ENCODE measurements at places on chromosomes 16 and 17.
A peak's percentile ranks its signal among the peaks of the same experiment; 100 is the strongest.

GRCh38 chr17:29048440-29049368 lies 5.8 kb downstream of the PIPOX start:
- DNase-seq, result no peak

- DNase-seq, result no peak
Measured at GRCh38 chr16:58306327-58306726, 11.5 kb upstream of the PRSS54 start.

DNA sequence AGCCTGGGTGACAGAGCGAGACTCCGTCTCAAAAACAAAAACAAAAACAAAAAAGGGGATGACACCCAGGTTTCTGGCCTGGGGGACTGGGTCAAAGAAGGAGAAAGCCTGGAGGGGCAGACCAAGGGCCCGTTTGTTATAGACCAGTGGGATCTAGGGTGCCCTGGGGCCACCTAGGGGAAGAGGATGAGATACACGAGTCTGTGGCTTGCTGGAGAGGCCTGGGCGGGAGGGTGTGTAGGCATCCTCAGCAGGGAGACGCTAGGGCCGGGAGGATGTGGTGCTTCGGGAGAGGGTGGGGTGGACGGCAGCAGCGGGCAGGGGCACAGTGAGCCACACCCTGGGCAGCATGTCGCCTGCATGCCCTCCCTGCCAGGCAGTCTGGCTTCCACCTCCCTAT lies 17.1 kb upstream of the CRK start:
- DNase-seq, result no peak

GRCh38 chr17:33205552-33205951 lies 87.5 kb downstream of the ASIC2 start:
- no peak for DNase-seq

- DNase-seq, result peak; percentile 29
Measured at GRCh38 chr17:45224671-45225050, 3.0 kb downstream of the FMNL1 start.

DNA sequence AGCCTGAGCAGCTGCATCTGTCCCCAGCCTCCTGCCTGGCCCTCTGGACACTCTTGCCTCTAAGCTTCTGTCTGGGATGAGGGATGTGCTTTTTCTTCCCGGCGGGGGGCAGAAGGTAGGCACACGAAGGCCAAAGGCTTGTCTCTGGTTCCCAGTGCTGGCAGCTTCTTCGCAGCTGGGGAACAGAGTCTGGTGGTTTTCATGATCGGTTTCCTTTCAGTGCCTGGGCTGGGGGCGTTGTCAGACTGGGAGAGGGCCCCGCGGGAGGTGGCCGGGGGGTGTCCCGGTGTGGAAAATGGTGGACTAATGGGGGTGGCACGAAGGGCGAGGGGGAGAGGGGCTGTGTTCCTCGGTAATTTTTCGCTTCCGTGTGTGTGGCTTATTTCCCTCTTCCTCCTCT lies 988 bp downstream of the RAP1GAP2 start:
- DNase-seq, result no peak

DNA sequence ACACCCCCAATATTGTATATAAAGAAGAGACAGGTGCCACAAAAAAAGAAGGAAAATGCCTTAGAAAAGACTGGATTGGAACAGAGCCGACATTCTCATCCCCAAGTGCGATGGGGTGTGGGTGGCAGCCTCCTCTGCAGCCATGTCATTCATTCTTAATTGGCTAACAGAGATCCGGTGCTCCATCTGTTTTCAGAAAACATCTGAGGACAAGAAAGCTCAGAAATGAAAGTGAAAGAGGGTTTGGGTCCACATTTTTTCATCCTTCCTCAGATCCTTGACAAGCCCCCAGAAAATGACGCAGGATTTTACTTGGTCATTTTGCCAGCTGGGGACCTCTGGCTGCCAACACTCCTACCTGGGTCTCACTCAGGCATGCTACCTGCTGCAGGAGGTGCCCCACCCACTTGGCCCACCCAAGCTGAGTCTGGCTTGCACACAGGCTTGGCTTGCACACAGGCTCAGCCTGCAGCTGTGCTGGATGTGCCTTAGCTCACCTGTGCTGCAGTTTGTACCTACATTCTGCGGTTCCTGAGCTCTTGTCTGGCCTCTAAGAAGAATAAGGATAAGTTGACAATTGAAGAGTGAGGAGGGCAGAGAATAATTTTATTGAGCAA lies 21.9 kb downstream of the KIF2B start:
- DNase-seq, result no peak

DNA sequence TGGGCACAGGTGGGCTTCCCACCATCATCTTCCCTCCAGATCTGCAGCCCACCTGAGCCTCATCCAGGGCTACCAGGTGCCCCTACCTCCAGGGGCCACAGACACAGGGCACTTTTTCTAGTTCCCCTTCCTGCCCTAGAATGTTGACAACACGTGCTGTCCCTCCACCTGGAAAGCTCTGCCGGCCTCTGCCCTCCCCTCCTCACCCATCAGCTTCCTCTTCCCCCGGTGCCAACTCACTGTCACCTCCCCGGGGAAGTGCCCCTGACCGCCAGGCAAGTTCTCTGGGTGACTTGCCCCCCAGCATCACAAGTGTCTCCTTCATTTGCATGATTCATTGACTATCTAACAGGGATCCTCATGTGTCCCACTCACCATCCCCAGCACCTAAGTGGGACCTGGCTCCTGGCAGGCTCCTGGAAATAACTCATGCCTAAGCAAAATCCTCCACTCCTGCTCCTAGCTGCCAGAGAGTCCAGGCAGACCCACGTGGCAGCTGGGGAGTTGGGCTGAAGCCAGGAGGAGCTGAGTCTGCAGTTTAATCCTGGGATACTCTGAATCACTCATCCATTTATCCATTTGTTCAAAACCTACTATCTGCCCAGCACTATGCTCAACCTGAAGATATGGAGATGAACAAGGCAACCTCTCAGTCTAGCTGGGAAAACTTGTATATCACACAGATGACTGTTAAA lies 304.4 kb downstream of the FOXL1 start:
- no peak for DNase-seq

DNA sequence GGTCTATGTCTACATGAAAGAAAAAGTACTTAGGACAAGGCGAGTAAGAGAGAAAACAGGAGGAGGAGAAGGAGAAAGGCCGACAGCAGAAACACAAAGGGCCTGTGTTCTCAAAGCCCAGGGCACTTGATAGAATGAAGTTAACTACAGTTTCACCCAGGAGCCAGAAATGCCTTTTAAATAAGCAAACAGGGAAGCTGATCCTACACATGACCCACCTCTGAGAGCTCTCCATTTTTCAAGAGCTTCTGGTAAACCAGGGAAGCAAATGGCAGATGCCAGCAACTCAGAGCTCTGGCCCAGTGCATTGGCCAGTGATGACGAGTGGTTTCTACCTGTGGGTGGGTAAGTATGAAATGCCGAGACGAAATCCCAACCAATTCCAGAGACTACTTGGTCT lies 163.4 kb downstream of the ZFHX3 start:
- no peak for DNase-seq

DNA sequence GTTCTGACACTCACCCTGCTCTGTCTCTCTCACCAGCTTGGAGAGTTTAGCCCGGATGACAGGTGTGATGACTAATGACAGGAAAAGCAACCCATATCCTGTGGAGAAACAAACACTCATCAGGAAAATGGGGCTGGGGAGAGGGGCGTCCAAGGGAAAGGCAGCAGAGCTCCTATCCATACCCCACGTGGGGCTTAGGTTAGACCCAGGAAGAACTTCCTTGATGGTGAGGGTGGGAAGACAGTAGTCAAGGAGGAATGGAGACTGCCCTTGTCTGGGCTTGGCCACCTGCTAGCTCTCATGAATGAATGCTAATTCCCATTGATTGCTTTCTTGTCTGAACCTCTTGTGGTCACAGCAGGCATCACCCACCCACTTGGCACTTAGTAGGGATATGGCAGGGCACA lies 3.8 kb downstream of the SLC46A1 start:
- DNase-seq, result no peak

- DNase-seq, result no peak
Measured at GRCh38 chr16:78642621-78643285, 543.3 kb downstream of the WWOX start.

- no peak for DNase-seq
Measured at GRCh38 chr16:48300391-48300856, 53.1 kb upstream of the ABCC11 start.

DNA sequence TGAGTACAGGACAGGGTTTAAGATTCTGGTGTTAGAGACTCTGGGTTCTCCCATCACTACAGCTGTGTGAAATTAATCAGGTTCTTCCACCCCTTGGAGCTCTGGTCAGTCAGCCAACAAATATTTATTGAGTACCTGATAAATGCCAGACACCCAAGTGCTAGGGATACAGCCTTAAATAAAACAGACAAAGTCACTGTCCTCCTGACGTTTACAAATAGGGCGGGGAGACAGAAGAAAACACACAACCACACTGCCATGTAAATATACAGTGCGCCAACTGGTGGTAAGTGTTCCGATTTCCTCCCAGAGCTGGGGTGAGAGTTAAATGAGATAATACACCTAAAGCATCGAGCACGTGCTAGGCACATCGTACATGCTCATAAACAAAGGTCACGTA lies 121.0 kb downstream of the COPRS start:
- DNase-seq, result no peak

DNA sequence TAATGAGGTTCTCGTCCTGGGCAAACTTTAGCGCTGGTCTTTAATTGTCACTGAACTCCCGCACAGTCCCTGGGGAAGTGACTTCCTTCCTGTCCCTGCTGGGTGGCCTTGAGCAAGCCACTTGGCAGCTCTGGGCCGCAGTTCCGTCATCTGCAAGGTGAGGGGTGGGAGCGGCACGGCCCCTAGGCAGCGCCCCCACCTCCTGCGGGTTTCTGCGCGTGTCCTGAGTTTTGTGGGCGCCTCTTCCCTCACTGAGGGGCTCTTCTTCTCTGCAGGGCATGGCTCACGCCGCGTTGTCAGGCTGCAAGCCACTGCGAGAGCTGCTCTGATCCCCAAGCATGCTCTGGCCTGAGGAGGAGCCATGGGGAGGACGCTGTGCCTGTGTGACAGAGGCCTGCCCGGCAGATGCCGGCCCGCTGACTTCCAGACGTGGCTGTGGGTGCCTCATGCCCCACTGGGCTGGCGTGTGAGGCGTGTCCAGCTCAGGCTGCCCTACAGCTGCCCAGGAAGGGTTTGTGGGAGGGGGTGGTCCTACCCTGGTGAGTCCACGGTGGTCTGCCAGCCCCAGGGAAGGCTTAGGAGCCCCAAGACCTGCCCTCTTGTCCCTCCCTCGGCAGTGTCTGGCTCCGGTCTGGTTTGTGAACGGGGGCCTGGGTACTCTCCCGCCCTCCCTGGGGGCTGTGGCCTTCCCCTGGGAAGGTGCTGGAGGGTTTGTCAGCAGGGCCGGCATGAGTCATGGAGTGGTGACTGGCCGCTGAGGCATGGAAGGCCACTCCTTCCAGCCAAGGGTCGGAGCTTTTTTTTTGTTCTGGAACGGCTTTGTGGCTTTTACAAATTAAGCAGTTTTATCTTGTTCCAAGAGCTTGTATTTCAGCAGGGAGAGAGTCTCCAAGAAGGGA lies 182.0 kb downstream of the SEC14L1 start:
- peak; percentile 35 for DNase-seq

DNA sequence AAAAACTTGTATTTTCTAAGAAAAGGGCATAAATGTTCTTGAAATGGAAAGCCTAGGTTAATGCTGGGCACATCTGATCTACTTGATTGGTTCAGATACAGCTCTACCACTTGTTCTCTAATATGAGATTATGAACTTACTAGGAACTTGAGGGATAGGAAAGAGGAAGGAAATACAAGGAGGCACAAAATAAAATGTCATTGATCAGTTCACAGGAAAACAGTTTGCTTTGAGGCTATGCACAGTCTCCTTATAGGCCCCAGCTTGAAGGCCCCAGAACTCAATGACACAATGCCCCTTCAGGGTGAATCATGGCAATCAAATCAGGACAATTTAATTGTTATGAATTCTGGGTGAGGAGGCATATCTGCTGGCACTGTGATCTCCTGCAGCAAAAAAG lies 27.1 kb downstream of the NXPH3 start:
- no peak for DNase-seq

DNA sequence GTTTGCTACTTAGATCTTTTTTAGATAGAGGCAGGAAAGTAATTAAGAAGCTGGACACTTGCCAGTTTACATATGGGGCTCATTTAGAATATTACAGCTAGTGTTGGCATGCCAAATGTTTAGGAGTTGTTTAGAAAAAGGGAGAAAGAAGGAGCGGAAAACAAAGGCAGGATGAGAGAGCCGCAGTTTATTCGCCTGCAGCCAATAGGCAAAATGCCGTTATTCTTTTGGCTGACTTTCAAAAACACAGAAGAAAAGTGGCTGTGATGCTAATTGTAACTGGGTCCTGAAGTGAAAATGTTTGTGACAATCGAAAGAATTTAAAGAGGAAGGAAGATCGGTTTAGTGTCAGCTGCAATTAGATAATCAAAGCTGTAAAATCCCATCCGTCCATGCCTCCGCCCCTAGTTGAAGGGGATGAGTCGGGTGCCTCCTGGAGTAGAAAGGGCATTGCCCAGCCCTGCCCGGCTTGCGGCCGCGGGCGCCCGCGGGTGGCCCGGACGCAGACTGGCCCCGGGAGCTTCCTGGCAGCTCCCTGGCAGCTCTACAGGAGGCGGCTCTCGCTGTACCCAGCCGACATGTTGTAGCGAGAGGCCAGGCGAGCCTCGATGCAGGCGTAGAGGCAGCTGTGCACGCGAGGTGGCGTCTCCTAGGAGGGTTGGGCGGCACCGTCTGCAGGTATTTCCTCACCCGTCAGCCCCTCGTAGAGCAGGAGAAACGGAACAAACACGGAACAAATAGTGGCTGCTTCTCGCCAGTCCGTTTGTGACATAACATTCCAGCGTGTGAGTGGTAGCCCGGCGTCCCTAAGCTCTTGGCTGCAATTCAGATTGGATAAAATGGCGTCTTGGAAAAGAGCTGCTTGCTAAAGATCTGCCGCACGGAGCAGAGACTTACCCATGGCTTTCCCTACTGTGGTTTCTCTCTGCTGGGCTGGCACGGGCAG lies 82.2 kb downstream of the TNRC6C start:
- DNase-seq, result no peak

DNA sequence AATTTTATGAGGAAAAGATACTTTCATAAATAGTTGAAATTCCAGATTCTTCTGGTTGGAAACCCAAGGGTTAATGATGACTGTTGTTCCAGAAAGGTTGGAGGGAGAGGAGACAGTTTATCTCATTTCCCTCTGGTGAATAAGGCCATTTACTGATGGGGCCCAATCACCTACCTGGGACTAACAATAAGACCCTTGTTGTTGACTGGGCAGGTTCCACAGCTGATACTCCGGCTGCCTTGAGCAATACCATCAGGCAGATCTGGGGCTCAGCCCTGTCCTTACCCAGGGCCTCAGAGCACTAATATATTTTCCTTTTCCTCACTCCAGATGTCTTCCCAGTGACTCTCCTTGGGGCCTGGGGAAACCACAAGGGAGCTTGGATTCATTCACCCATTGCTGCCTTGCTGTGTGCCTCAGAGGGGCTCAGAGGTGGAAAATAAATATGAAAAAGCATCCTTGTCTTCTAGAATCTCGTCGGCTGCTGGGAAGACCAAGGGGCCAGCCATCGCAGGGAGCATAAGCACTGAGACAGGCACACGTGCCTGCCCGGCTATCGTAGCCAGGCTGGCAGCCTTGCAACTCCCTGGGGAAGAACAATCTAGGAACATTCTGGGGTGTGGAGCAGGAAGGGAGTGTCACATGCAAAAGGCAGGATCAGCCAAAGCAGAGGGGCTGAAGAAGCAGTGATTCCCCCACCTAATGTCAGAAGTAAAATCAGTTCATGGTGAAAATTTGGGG lies 54.4 kb downstream of the MPRIP start:
- DNase-seq, result no peak

GRCh38 chr16:56636616-56637413 lies 1.7 kb upstream of the MT1A start:
- DNase-seq, result no peak
